Posterior vena cava (tissue), 2 donors: ENCODE measurements at places on chromosomes 13 and 19. TPM values are rescaled to one million over a fixed set of nuclear protein-coding genes. Genes with fewer than 3 reads are reported as not detected.

The POMP gene
- 58.9 TPM for total RNA-seq

The POU2F2 gene
- 2.1 TPM for total RNA-seq

The PGLYRP1 gene
- total RNA-seq = not detected

The CALM3 gene
- 244 TPM for total RNA-seq

The HSH2D gene
- 0.81 TPM for total RNA-seq

The EDNRB gene
- total RNA-seq = 32.6 TPM

The EID2 gene
- 12.9 TPM for total RNA-seq

The CYSLTR2 gene
- total RNA-seq = 0.86 TPM

The CAB39L gene
- total RNA-seq = 24.9 TPM

The TSSK6 gene
- 0.46 TPM for total RNA-seq

The ZNF154 gene
- total RNA-seq = 5.9 TPM

The PSG1 gene
- total RNA-seq = not detected

The PCDH17 gene
- total RNA-seq = 10.5 TPM
